ENCODE measurements at places on chromosomes 4 and X.

- no peak overlapping the region for H3K27ac ChIP-seq
- H3K36me3 ChIP-seq: no peaks in the 10 kb centered on the region
- no peak for DNase-seq
- peaks cover 9% of the 10 kb centered on the region for H3K4me1 ChIP-seq
- H3K4me3 ChIP-seq: no peak overlapping the region
Observed at GRCh38 chr4:8910822-8911315, 39.2 kb upstream of the HMX1 start.

DNA sequence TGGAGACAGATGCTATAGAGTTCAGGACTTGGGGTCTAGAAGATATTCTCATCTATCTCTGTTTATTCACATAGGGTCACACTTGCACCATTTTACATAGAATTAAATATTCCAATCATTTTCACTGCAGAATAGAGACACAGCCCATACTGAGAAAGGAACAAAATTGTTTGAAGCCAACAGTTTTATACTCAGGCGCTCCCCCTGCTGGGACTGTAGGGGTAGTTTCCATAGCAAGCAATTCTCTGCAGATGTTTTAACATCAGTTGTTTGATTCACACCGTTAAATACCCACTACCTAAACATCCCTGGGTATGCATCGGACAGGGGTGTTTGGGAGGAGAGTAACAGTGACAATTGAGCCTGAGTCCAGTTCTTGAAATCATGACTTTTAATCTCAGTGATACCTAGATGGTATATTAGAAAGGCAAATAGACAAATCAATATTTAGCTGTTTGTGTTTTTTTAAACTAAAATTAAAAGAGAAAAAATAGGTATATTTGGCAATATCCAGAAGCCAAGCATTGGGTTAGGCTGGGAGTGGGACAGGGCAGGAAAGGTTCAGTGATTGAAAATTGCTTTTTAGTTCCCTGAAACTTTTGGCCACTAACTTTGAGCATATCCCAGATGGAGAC is 33.8 kb downstream of the LONRF3 start:
- DNase-seq: peak; percentile 39
- H3K27me3 ChIP-seq: no peaks in the 10 kb centered on the region
- peaks cover 3% of the 10 kb centered on the region for H3K4me1 ChIP-seq

DNA sequence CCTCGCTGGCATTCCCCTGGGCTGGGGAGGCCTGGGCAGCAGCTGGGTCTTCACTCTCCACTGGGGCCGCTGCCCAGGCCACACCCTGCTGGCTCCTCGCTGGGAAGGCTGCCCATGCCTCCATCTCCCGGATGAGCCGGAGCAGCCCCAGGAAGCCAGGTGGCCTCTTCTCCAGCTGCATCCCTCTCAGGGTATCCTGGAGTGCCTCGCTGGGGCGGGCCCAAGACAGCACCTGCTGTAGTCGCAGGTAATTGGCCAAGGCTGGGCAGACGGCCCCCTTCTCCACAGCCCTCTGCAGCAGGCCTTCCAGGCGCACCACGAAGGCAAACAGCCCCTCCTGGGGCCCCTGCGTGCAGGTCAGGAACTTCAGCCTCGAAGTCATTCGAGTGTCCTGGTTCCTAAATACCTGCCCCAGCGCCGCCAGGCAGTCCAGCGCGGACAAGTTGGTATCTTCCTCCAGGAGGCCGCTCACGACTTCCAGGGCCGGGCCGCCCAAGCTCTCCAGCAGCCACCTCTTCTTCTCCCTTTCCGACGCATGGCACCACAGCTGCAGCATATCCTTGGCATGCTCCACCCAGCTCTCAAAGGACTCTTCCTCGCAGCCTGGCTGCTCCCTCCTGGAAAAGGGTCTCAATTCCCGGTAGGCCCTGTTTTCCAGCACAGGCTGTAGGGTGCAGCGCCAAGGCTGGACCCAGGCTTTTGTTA is 3.7 kb downstream of the PNMA6E start:
- H3K36me3 ChIP-seq: peaks cover 4% of the 10 kb centered on the region
- peaks cover 18% of the 10 kb centered on the region for H3K27me3 ChIP-seq
- no peak overlapping the region for H3K4me3 ChIP-seq
- peaks cover 15% of the 10 kb centered on the region for H3K4me1 ChIP-seq
- no peak overlapping the region for H3K27ac ChIP-seq

DNA sequence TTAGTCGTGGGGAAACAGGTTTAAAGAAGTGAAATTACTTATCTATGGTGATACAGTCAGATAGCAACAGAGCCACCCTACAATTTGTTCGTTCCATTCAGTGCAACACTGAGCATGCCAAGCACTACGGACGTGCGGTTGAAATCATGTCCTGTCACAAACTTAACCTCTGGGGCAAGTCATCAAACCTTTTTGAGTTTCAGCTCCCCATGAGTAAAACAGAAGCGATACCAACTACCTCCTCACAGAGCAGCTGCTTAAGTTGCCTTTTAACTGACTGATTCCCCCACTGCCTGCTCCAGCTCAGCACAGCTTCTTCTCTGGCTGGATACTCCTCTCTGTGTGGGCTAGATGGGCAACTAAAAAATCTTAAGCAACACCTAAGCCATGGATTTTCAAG is 36.0 kb downstream of the LHFPL1 start:
- no peak overlapping the region for H3K4me3 ChIP-seq
- no peak for DNase-seq
- peaks cover 8% of the 10 kb centered on the region for H3K36me3 ChIP-seq

DNA sequence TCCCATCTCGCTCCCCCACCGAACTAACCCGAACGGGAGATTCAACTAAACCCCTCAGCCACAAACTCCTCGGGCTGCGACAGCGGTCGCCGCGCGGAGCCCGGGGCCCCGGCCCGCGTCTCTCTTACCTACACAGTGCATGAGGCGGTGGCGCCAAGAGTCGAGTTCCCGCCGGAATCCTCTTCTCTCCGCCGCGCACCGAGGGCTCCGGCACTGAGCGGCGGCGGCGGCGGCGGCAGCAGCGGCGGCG is 160 bp downstream of the LCORL start:
- DNase-seq: no peak
- H3K4me3 ChIP-seq: peak overlapping the region; percentile 96
- peaks cover 35% of the 10 kb centered on the region for H3K27me3 ChIP-seq

DNA sequence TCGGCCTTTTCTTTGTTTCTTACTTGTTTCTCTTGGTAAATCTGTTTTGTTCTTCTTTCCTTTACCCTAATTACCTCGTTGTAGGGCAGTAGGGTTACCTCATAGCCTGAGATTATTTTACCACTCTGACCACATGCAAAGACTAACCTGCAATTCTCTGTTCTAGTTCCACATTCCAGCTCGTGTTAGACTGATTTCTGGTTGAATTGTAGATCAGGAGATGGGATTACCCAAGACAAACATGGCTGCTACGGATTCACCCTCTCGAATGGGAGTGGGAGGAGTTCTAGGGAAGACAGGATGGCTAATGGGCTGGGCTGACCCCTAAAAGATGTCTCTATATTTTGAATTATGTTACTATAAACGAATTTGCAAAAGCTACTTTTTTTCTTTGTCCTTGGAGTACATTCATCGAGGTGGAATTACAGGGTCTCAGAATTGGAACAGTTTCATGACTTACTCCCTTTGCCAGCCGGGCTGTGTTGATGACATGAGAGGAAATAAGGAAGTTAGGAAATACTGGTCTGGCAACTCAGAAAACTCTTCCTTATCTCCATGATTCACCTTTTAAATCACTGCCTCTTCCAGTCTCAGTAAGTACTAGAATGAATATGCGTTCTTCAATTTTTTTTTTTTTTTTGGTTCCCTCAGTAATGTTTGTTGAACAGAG is 36.7 kb upstream of the FBXW7 start:
- H3K36me3 ChIP-seq: no peaks in the 10 kb centered on the region
- H3K27me3 ChIP-seq: peaks cover 4% of the 10 kb centered on the region
- no peak overlapping the region for H3K27ac ChIP-seq
- peaks cover 28% of the 10 kb centered on the region for H3K4me1 ChIP-seq

DNA sequence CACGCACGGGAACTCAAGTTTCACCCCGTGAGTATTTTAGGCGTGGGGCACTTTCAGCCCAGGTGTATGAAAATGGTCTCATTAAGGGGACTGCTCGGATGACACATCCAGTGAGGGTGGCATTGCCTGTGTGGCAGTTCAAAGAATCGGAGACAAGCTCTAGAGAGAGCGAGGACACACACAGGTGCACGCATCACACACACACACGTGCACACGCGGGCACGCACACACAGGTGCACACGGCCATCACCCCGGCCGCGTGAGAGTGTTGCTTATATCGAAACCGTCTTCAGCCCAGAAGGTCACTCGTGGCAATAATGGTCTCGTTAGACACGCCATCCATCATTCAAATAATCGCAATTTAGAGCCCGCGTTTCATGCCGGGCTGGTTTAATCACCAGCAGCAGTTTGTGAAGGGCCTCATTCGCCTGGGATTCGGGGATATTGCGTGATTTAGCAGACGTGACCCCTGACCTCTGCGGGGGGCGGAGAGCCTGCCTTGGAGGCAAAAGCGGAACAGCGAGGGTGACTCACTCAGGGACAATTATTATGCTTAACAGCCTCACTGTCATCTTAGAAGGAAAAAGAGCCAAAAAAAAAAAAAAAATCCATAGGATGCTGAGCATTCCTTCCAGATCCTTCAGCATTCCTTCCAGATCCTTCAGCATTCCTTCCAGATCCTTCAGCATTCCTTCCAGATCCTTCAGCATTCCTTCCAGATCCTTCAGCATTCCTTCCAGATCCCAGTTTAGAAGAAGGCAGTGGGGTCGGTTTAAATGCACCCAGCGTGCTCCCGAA is 89.4 kb upstream of the PPP2R3B start:
- H3K4me3 ChIP-seq: no peak overlapping the region
- no peak for DNase-seq
- peak overlapping the region; percentile 75 for H3K27ac ChIP-seq
- peaks cover 21% of the 10 kb centered on the region for H3K27me3 ChIP-seq
- no peaks in the 10 kb centered on the region for H3K36me3 ChIP-seq

- DNase-seq: no peak
- peaks cover 78% of the 10 kb centered on the region for H3K36me3 ChIP-seq
- H3K4me3 ChIP-seq: no peak overlapping the region
- H3K27ac ChIP-seq: peak overlapping the region; percentile 64
Observed at GRCh38 chr4:110073053-110073845, 125.2 kb downstream of the ELOVL6 start.

GRCh38 chr4:17124767-17125166 is 226.3 kb upstream of the LDB2 start:
- no peaks in the 10 kb centered on the region for H3K27me3 ChIP-seq
- no peak overlapping the region for H3K27ac ChIP-seq
- H3K4me3 ChIP-seq: no peak overlapping the region
- H3K36me3 ChIP-seq: no peaks in the 10 kb centered on the region
- H3K4me1 ChIP-seq: no peaks in the 10 kb centered on the region

DNA sequence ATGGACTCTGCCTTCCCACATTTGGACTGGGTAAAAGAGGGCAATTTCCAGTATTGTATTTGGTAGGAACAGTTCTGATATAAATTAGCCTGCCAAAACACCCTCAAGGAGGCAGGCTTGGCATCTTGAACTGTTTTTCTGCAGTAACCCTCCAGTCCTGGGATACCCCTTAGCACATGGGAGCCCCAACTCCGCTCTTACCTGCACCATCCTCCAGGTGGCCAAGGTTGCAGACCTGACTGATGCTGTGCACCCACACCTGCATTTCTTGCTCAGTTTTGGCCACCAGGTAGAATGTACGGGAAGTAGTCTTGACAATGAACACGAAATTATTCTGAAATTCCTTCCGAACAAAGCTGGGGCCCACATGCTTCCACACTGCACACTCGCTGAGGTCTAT is 35.1 kb downstream of the GAB3 start:
- DNase-seq: no peak
- H3K4me3 ChIP-seq: no peak overlapping the region
- H3K27ac ChIP-seq: no peak overlapping the region
- peaks cover 10% of the 10 kb centered on the region for H3K4me1 ChIP-seq

DNA sequence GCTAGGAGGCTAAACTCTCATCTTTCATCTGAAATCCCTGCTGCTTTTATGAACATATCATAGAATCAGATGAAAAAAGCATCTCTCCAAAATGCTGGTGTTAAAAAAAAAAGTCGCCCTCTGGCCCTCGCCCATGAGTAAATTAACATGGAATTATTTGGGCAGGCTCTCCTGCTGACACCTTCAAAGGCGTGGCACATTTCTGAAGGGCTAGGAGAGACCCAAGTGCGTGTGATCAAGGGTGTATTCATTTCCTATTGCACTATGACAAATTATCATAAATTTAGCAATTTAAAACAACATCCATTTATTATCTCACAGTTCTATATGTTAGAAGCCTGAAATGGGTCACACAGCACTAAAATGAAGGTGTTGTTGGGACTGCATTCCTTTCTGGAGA is 5.1 kb downstream of the ANXA3 start:
- H3K4me3 ChIP-seq: no peak overlapping the region
- H3K4me1 ChIP-seq: peaks cover 5% of the 10 kb centered on the region
- DNase-seq: no peak
- peaks cover 19% of the 10 kb centered on the region for H3K27me3 ChIP-seq

- peaks cover 3% of the 10 kb centered on the region for H3K27me3 ChIP-seq
- no peaks in the 10 kb centered on the region for H3K36me3 ChIP-seq
- H3K27ac ChIP-seq: no peak overlapping the region
- H3K4me1 ChIP-seq: no peaks in the 10 kb centered on the region
Observed at GRCh38 chr4:2085496-2085901, 26.4 kb downstream of the NAT8L start.

DNA sequence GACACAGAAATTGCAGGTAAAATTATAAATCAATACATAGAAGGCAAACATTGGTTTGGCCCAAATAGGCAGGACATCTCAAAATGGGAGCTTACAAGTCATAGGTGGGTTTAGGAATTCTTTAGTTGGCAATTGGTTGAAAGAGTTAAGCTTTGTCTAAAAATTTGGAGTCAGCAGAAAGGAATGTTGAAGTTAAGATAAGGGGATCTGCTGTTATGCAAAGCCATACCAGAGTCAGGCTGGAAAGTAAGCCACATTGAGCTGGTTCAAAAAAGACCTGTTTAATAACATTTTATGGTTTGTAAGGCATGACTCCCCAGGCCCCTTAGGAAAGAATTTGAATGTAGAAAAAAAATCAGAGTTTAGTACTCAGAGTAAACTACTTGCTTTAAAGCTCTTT is 92.6 kb downstream of the IL13RA2 start:
- DNase-seq: no peak
- no peak overlapping the region for H3K27ac ChIP-seq
- no peaks in the 10 kb centered on the region for H3K4me1 ChIP-seq
- no peaks in the 10 kb centered on the region for H3K36me3 ChIP-seq
- H3K4me3 ChIP-seq: no peak overlapping the region
- H3K27me3 ChIP-seq: no peaks in the 10 kb centered on the region

- H3K36me3 ChIP-seq: peaks cover 27% of the 10 kb centered on the region
- no peaks in the 10 kb centered on the region for H3K27me3 ChIP-seq
- H3K4me3 ChIP-seq: no peak overlapping the region
- H3K4me1 ChIP-seq: peaks cover 34% of the 10 kb centered on the region
- no peak for DNase-seq
- H3K27ac ChIP-seq: no peak overlapping the region
Observed at GRCh38 chr4:38902695-38903094, 35.1 kb downstream of the FAM114A1 start.

DNA sequence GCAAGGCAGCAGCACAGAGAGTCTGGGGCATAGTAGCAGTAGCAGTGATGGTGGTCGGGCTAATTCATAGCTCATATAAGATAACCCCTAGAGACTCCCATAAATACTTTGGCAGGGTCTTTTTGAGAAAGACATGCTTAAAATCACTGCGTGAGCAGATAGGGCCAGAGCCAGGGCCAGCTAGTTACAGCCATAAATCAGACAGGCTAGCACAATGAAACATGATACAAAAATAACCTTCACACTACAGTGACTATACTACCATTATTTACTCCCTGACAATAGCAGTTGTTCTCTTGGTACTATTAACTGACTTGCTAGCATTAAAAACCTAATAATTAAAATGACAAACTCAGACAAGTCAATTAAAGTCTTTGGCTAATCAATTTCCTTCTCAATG is 295.9 kb downstream of the SMARCA1 start:
- no peak overlapping the region for H3K27ac ChIP-seq
- DNase-seq: peak; percentile 16
- peaks cover 11% of the 10 kb centered on the region for H3K27me3 ChIP-seq
